Activated CD8-positive, alpha-beta memory T cell treated with anti-CD3 and anti-CD28 coated beads for 1 hour (primary cell): ENCODE measurements at places on chromosomes 4 and X.

GRCh38 chr4:145440292-145441007 is 41.2 kb upstream of the SMAD1 start:
- DNase-seq: no peak

DNA sequence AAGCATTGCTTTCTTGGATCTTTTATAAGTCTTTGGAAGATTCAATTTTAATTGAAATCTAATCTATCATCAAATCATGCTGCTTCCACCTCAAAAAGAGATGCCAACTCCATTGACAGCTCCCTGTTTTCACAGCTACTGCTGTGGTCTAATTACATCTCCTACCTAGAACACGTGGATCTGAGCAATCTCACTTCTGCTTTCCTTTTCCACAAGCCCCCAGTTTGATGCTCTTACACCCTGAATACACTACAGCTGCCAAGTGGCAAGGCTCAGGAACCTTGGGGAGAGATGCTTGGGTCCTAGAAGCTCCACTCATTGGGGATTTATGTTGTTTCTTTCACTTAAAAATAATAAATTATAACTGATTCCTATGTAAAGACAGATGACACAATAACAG is 172.0 kb downstream of the CFAP299 start:
- DNase-seq: no peak

GRCh38 chr4:185774131-185774653 is 37.8 kb downstream of the SORBS2 start:
- no peak for DNase-seq

GRCh38 chr4:147863808-147864472 is 132.1 kb downstream of the ARHGAP10 start:
- no peak for DNase-seq

DNA sequence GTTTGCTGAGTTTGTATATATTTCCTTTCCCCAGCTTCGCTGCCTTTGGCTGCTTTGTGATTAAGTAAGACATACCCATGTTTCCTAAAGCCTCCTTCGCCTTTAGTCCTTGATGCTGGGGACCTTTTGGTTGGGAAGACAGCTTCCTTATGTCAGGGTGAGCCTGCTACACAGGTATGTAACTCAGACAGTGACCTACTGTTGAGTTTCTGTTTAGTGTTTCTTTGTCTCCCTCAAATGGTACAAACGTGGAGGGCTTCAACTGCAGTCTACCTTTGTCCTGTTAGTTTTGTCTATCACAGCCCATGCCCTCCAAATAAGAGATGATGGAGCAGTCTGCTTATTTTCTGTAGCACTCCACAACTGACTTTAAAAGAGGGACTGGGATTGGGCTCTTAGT is 59.5 kb downstream of the TET2 start:
- no peak for DNase-seq

GRCh38 chr4:52266537-52267137 is 215.5 kb downstream of the SPATA18 start:
- DNase-seq: no peak

- DNase-seq: no peak
These were observed 1.8 kb downstream of the SH3BP2 start for GRCh38 chr4:2794486-2795299.

DNA sequence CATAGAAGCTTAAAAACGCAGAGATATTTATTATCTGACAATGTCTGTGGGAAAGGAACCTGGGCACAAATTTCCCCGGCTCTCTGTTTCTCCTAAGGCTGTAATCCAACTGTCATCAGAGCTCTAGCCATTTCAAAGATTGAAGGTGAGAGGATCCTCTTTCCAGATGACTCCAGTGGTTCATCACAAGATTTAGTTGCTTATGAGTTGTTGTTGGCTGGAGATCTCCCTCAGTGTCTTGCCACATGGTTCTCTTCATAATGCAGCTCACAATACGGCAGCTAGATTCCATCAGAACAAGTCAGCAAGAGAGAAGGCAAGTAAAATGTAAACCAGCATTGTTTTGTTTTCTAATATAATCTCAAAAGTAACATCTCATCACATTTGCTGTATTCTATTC is 369.4 kb downstream of the GASK1B start:
- no peak for DNase-seq

- DNase-seq: no peak
These were observed 552 bp downstream of the ADH5 start for GRCh38 chr4:99088023-99088449.

- DNase-seq: no peak
These were observed 276.7 kb upstream of the KLF3 start for GRCh38 chr4:38387348-38387747.

DNA sequence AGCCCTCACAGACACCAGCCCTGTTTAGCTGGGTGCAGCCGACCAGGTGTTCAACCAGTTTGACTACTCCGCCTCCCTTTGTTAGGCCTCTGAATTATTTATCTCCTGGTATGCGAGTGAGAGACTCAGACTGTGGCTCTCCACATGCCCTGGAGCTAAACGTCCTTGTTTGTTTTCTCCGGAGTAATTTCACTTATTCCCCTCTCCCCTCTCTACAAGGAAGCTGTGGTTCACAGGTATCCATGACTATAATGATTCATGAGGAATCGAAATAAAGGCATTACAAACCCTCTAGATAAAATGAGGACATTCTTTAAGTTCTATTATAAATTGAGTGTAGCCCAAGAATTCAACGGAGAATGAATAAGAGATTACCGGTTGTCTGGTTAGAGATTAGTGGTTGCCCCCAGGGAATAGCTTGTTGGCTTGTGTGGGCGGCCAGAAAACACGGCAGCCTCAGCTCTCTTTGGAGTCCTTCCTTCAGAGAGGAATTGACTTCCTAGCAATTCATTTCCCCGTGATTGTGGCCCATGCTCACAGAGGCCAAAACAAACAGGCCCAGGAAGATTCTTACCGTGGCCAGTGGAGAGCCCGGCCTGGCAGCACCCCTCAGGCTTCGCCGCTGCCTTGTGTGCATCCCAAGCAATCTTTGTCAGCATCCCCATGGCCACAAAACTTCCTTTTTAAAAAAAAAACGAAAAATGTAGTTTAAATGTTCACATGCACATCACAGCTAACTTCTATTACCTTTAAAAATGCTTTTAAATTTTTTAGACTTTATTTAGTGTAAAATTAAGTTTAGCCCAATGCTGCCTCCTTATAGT is 60.2 kb upstream of the CBR4 start:
- no peak for DNase-seq

DNA sequence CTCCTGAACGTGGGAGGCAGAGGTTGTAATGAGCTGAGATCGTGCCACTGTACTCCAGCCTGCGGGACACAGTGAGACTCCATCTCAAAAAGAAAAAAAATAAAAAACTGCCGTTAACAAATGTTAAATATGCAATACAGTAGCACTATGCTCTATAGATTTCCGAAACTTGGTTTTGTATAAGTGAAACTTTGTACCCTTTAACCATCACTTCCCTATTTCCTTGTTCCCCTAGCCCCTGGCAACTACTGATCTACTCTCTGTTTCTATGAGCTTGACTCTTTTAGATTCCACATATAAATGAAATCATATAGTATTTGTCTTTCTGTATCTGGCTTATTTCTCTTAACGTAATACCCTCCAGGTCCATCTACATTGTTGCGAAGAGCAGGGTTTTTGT is 74.1 kb downstream of the TAB3 start:
- DNase-seq: no peak

DNA sequence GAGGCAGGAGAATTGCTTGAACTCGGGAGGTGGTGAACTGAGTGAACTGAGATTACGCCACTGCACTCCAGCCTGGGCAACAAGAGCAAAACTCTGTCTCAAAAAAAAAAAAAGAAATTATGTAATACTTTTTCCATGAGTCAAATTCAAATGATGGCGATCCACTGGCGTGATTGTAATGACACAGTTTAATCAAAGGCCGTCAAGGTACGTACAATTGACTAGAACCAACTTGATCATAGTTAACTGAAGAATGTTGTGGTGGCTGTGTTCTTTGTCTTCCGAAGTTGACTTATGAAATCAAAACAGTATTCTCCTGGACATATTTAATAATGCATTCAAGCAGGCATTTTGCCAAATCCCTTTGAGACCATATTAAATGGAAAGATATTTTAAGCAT is 318.6 kb upstream of the FAT1 start:
- no peak for DNase-seq

DNA sequence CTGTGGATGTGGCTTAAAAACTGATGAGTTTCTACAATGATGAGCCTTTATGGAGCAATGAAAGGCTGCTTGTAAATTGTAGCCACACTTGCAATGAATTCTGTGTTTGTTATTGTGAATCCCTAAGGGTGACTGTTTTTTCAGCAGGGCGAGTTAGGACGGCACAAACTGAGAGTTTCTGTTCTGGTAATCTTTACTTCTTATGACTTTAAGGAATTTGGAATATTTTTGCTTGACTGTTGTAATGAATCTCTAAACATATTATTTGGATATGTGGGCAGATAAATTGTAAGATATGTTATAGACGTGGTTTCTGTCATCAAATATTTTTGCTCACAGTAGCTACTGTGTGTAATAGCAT is 22.2 kb downstream of the RBPJ start:
- DNase-seq: no peak

GRCh38 chr4:41930139-41930831 is 4.9 kb upstream of the TMEM33 start:
- no peak for DNase-seq

DNA sequence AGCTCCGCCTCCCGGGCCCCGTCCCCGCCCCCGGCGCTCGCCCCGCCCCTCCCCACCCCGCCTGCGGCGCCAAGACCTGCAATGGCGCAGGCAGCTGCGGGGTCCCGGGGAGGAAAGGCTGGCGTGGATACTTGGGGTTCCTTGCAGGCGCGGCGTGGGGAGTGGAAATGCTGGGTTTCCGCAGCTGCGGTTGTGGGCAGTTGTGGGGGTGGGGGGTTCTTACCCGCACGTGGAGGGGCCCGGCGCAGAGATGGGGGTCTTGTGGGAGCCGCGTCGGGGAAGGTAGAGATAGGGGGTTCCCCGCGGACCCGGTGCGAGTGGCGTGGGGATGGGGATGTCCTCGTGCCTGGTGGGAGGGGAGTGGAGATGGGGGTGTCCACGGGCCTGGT is 680 bp upstream of the ASMTL start:
- DNase-seq: no peak

DNA sequence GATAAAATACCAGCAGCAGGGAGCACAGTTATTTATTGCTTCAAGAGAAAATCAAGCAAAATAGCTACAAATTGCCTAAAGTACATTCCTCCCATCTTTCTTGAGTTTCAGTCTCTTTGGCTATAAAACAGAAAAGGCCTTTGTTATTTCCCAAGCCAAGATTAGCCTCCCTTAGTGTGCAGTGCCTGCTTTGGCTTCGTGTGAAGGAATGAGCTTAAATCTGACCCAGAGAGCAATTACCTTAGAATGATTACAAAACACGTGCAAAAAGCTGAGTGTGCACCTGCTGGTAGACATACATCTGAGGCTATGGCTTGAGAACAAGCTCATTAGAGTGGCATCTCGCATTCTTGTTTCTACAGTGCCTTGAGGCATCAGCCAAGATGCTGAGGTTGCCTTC is 250.8 kb downstream of the C4orf33 start:
- DNase-seq: no peak

DNA sequence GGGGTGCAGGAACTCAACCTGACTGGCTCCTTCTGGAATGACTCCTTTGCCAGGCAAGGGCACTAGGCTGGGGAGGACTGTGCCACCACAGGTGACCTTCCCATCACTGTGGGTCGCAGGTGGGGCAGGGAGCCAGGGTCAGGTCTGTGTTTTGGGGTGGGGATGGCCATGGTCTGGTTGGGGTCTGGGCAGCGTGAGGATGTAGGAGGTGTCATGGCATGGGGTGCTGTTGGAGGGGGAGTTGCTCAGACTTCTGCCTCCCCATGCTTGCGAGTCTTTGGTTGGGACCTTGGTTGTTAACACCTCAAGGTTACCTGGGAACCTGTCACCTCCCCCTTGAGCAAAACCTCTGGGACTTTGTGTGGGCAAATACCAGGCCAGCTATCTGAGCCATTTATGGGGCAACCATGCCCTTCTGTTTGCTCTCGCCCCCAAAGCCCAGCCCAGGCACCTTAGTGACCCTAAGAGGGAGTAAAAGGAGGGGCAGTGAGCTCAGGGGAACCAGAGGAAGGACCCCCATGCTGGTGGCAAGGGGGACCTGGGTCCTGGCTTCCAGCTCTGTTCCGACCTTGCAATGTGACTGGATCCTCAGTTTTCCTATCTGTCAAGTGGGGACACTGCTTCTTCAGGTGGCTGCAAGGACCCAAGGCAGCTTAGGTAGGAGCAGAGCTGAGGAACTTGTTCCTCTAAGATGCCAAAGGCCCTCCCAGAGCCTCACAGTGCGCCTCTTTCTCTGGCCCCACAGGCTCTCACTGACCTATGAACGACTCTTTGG is 2.4 kb upstream of the GDI1 start:
- no peak for DNase-seq

GRCh38 chrX:38935561-38935960 is 134.3 kb downstream of the MID1IP1 start:
- no peak for DNase-seq

- DNase-seq: no peak
These were observed 32.5 kb downstream of the WDR1 start for GRCh38 chr4:10083861-10084641.

DNA sequence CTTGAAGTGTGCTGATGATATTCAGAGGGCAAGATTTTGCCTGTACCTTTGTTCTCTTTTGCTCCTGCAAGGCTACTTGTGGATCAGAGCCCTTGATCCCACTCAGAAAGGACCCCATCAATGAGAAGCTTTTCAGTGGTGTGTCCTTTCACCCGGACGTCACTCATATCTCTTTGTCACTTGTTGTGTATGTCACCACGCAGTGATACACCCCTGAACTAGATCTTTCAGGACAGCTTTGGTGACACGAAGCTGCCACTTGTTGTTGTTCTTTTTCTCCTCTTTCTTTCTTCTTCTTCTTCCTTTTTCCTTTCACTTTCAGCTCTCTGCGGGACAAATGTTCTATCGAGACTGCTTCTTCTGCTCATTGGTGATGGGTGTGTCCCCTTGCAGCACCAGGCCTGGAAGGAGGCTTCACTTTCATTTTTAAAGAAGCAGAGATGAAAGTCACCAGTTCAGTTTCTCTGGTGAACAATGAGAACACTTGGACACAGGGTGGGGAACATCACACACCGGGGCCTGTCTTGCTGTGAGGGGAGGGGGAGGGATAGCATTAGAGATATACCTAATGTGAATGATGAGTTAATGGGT is 83.6 kb downstream of the NBDY start:
- DNase-seq: no peak

GRCh38 chr4:107314156-107314555 is 278.0 kb upstream of the DKK2 start:
- no peak for DNase-seq

GRCh38 chr4:7642741-7643458 is 208.2 kb upstream of the PSAPL1 start:
- DNase-seq: no peak

GRCh38 chr4:182062936-182063335 is 180.3 kb upstream of the TENM3 start:
- DNase-seq: no peak
